Keratinocyte (primary cell): ENCODE measurements at places on chromosomes 5 and 9.

DNA sequence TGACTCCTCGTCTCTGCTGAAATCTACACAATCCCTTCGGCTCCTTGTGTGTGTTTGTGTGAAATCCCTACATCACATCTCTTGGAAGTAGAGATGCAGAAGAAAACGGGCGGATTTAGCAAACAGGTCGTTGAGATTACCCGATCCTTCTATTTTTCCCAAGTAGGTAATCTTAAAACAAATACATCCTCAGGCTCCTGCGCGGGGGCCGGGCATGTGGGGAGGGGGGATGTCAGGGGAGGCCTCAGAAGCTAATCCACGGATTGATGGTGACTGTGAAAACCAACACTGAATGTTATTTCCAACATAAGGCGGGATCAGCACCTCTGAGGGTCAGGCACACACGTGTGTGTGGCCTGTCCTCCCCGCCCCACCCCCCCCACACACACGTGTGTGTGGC lies 137.8 kb downstream of the ROR2 start:
- DNase-seq, result no peak

DNA sequence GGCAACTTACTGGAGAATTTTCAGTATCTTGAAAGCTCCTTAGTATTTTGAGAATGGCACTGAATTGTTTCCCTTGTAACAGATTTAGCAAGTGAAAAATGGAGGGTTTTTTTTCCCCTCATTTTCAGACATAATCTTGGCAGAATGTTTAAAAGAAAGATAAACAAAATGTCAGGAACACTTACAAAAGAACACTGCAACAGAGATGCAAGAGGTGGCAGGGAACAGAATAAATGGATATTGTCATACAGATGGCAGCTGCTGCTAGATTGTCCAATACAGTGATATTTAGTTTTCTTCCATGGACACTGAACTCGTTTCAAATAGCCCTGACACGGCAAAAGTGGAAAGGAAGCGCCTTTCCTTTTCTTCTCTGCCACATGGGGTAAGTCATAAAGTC lies 76.9 kb upstream of the ZNF608 start:
- DNase-seq, result no peak

DNA sequence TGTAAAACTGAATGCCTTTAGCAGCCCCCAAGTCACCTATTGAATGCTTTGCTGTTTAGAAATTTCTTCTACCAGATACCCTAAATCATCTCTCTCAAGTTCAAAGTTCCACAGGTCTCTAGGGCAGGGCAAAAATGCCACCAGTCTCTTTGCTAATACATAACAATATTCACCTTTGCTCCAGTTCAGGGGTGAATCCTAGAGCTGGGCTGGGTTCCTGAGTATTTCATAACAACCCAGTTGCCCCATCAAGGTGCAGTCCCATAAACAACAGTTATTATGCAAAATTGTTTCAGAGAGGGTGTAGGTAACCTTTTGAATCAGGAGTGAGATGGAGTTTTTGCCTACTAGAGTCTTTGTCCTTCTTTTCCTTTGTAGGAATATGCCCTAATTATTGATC lies 19.0 kb upstream of the C1QTNF3 start:
- DNase-seq, result no peak

GRCh38 chr5:38764937-38765391 lies 80.8 kb upstream of the OSMR start:
- DNase-seq, result no peak

- DNase-seq, result no peak
These were observed 24.5 kb upstream of the DUSP1 start for GRCh38 chr5:172795318-172795977.

GRCh38 chr5:10629682-10630081 lies 65.8 kb downstream of the ANKRD33B start:
- DNase-seq, result no peak

DNA sequence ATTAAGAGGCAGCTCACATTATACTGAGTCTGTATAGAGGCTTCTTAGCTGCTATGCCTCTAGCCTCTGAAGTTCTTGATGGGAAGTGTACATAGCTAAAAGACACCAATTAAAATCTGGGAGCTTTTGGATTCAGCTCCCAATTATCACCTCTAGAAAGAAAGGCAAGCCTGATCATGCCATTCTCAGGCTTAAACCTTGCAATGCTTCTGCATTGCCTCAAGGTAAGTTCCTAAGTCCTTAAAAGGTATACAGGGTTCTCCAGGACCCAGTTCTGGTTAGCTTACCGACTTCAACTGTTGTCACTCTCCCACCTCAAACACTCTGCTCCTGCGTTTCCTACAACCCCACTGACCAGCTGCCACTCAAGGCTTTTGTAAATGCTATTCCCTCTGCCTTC lies 17.5 kb upstream of the CCL28 start:
- no peak for DNase-seq

GRCh38 chr9:71361357-71361756 lies 239.9 kb upstream of the TRPM3 start:
- no peak for DNase-seq

DNA sequence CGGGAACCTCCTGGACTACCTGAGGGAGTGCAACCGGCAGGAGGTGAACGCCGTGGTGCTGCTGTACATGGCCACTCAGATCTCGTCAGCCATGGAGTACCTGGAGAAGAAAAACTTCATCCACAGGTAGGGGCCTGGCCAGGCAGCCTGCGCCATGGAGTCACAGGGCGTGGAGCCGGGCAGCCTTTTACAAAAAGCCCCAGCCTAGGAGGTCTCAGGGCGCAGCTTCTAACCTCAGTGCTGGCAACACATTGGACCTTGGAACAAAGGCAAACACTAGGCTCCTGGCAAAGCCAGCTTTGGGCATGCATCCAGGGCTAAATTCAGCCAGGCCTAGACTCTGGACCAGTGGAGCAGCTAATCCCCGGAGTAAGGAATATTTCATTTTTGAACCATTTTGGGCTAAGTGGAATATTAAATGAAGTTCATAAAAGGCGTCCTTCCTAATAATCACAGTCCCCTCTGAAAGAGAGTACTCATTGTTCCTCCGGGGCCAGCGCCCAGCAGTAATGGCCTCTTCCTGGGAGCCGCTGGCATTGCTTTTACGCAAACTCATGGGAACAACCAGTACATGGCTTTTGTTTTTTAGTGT lies 23.6 kb downstream of the QRFP start:
- no peak for DNase-seq

GRCh38 chr5:75512383-75513074 lies 838 bp downstream of the POLK start:
- no peak for DNase-seq

DNA sequence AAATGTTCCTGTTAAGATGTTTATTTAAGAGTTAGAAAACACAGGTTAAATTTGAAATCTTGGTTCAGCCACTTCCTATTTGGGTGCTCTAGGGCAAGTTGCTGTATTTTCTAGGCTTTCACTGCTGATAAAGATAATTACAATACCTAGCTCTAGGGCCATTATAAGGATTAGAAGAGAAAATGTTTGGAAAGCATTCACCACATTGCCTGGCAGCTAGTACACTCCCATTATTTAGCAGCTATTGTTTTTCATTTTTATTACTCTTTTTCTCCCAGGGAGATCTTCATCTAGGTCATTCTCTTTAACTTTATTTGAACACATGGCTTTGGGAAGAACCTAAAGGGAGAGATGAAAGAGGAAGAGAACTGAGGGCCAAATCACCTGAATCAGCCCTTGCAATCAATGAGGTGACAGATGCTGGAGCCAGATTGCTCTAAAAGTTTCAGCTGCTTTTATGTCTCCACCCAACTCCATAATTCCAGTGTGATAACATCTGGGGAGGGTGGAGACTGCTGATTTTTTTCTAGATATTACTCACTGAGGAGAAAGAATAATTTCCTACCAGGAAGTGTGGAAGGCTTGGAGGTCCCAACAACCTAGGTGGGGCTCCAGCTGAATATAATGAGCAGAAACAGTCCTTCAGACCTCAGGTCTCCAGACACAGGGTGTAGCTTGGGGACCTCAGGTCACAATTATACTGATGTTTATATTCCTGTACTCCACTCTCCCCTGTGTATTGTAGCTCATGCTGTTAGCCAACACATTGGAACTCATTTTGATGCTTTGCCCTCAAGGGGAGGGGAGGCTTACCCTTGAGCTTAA lies 640.0 kb downstream of the RAB3C start:
- no peak for DNase-seq

DNA sequence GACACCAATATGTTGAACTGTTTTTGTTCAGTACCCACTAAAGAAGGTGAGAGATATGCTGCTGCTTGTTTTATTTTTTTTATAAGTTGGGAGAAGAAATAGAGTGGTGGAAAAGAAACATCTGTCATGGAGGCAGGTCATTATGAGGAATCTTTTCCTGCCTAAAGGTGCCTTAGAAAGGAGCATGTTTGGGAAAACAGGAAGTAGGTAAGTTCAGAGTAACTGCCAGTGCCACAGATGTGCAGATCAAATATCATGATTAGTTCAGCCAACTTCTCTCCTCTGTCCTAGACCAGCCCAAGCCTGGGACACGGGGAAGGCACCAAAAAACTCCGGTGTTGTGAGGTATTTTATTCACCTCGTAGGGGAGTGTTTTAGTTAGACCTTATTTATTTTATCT lies 144.2 kb downstream of the MAN2A1 start:
- DNase-seq, result no peak

DNA sequence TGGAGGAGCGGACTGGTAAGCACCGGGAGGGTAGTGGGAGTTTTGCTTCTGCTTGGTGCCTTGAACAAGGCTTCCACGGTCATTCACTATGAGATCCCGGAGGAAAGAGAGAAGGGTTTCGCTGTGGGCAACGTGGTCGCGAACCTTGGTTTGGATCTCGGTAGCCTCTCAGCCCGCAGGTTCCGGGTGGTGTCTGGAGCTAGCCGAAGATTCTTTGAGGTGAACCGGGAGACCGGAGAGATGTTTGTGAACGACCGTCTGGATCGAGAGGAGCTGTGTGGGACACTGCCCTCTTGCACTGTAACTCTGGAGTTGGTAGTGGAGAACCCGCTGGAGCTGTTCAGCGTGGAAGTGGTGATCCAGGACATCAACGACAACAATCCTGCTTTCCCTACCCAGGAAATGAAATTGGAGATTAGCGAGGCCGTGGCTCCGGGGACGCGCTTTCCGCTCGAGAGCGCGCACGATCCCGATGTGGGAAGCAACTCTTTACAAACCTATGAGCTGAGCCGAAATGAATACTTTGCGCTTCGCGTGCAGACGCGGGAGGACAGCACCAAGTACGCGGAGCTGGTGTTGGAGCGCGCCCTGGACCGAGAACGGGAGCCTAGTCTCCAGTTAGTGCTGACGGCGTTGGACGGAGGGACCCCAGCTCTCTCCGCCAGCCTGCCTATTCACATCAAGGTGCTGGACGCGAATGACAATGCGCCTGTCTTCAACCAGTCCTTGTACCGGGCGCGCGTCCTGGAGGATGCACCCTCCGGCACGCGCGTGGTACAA lies 556 bp downstream of the PCDHGC3 start:
- DNase-seq, result no peak

- DNase-seq, result no peak
These were observed 1696.9 kb upstream of the WWC1 start for GRCh38 chr5:166594567-166594966.

GRCh38 chr5:86095092-86095491 lies 522.6 kb upstream of the COX7C start:
- DNase-seq, result no peak

DNA sequence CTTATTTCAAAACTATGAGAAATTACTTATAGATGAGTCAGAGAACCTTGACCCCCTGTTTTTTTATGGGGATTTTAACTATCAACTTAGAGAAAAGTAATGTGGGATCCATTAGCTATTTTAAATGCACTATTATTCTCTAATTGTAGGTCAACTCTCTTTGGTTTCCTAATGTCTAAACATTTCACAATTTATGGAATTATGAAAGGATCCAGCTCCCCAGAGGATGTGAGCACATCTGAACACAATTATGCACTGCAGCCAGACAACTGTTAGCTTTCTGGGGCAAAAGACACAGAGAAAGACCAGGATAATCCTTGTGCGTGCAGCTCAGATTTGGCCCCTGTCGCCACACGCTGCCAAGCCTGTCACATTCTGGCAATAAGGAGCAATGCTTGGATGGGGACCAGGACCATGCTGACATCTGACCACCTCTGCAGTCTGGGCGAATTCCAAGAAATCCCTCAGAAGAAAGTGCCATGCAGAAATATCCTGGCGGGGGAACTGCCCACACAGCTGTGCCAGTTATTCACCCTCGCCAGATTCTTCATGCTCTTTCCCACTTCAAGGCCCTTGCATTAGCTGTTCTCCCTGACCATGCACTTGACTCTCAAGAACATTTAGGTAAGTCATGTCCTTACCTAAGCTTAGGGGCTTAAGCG lies 22.2 kb upstream of the CMBL start:
- DNase-seq, result no peak

GRCh38 chr5:157312492-157312891 lies 46.6 kb downstream of the CYFIP2 start:
- DNase-seq, result no peak

GRCh38 chr9:115456515-115456914 lies 338.6 kb upstream of the TNC start:
- DNase-seq, result no peak

DNA sequence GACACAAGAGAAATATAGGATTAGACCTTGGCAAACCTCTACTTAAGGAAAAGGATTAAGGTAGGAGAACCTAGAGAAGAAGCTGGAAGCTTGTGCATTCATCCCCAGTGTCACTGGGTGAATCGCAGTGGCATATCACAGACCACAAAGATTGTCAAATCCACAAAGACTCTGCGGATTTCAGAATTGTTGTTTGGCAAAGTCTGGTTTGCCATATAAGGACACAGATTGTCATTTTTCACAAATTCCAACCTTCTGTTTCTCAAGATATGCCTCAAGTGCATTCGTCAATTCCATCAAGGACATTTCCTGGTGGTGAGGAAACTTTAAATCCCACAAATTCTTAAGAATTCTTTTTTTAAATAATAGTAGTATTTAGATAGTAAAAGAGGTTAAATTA lies 395.1 kb upstream of the PAPPA start:
- no peak for DNase-seq

GRCh38 chr5:122333564-122333963 lies 21.5 kb downstream of the SNCAIP start:
- DNase-seq, result no peak

DNA sequence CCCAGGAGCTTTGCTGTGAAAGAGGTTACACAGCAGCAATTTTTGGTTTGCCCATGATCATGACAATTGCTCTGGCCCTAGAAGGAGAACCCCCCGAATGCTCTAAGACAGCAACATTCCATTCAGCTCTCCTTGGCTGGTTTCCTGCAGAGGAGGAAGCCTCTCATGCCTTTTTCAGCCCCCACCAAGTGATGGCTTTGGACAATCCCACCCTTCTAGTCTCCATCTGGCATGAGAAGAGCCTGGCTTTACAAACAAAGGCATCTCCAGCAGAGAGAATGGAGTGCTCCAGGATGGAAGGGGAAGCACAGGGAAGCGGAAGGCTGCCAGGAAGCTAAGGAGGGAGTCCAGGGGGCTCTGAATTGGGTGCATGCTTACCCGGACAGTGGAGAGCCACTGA lies 98.4 kb downstream of the CRB2 start:
- DNase-seq, result no peak

GRCh38 chr9:100064872-100065581 lies 33.8 kb downstream of the ERP44 start:
- DNase-seq, result peak; percentile 40

- no peak for DNase-seq
These were observed 39.1 kb downstream of the ANGPTL2 start for GRCh38 chr9:127083138-127083980.
